Cortex of kidney (tissue), 1 donor: ENCODE measurements at places on chromosomes 7 and 10.

- DNase-seq, result no peak
These were observed 95.2 kb downstream of the VIPR2 start for GRCh38 chr7:159049266-159050025.

GRCh38 chr7:123346766-123347165 is 147.0 kb upstream of the SLC13A1 start:
- no peak for DNase-seq

DNA sequence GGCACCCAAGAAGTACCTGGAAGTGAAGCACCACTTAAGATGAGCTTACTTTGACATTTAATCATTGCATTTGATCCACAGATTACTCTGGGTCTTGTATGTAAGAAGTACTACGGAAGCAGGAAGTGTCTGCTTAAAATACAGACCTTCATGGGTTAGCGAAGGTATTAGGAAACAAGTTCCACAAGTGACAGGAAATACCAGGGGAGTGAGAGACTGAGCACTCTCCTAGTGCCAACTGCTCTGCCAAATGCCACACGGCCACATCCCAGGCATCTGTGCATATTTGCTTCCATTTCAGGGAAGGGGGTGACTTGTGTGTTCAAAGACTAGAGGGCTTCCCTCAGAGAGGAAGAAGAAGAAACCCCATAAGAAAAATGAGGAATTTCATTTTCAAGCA is 57.2 kb upstream of the ANK3 start:
- DNase-seq, result no peak

GRCh38 chr10:58576751-58577436 is 64.2 kb downstream of the BICC1 start:
- DNase-seq, result no peak

- no peak for DNase-seq
These were observed 107.7 kb downstream of the BAMBI start for GRCh38 chr10:28785018-28785417.

- no peak for DNase-seq
These were observed 990.1 kb downstream of the CNTNAP2 start for GRCh38 chr7:147106746-147107145.

- DNase-seq, result no peak
These were observed 295.0 kb downstream of the PARD3 start for GRCh38 chr10:34520084-34520483.
